ENCODE measurements at places on chromosomes 11 and 22.

- no peak for DNase-seq
Observed at GRCh38 chr22:42813501-42813900, 43.6 kb downstream of the ARFGAP3 start.

- DNase-seq: no peak
Observed at GRCh38 chr22:44802071-44802700, 49.8 kb downstream of the ARHGAP8 start.

DNA sequence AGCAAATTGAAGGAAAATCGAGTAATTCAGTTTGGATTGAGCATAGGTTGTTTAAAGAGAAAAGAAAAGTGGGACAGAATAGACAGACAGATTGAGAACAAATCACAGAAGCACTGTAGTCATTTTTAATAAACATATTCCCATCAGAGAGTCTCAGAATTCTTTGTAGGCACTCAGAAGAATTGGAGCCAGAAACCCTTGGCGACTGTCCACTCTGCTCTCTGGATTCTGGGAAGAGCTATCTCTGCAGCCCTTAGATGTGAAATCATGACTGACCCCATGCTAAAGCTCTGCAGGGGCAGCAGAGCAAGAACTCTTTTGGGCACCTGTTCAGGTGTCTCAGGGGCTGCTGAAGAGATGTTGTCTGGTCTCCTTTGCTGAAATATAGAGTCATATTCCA is 223.7 kb upstream of the KIRREL3 start:
- DNase-seq: no peak

- peak; percentile 85 for DNase-seq
Observed at GRCh38 chr11:93089474-93090102, 108.2 kb downstream of the SLC36A4 start.

- DNase-seq: peak; percentile 55
Observed at GRCh38 chr11:128757235-128757711, 63.4 kb downstream of the FLI1 start.

DNA sequence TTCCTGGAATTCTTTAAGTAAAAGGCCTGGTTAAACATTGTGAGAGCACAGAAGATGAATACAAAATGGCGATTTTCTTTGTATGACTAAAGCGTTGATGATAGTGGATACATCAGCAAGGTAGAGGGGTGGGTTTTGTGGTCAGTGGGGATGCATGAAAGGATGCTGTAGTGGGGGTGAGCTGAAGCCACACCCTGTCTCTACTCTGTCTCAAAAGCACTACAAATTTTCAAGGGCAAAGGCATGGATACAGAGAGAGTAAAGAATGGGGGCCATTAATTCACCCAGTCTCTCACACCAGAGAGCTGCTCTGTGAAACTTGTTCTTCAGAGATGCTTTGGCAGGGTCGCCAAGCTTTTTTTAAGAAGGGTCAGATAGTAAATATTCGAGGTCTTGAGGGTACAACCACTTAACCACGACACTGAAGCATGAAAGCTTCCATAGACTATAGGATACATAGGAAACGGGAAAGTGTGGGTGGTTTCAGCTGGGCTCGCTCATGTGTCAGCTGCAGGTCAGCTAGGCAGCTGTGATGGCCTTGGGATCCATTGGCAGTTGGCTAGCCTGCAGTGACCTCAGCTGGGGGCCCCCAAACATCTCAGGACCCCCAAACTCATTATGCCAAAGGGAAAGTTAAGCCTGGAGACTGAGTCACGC is 8.3 kb downstream of the TMEM138 start:
- DNase-seq: no peak

DNA sequence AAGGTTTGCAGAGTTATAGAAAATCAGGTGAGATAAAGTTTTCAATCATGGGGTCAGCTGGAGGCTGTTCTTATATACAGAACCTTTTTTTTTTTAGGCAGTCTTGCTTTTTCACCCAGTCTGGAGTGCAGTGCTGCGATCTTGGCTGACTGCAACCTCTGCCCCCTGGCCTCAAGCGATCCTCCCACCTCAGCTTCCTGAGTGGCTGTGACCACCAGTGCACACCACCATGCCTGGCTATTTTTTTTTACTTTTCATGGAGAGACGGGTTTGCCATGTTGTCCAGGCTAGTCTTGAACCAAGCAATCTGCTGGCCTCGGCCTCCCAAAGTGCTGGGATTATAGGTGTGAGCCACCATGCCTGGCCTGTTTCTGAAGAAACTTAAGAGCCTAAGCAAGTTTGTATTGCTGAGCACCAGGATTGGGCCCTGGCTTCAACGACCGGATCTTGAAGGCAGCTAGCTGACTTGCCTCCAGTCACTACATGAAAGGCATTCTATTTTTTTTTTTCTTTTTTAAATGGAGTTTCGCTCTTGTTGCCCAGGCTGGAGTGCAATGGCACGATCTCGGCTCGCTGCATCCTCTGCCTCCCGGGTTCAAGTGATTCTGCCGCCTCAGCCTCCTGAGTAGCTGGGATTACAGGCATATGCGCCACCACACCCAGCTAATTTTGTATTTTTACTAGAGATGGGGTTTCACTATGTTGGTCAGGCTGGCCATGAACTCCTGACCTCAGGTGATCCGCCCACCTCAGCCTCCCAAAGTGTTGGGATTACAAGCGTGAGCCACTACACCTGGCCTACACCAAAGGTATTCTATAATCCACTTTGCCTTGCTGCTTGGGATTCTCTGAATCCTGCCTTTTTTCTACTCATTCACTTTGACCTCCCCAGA is 7.6 kb downstream of the XBP1 start:
- DNase-seq: no peak

- DNase-seq: no peak
Observed at GRCh38 chr11:130581646-130582045, 133.2 kb downstream of the ADAMTS15 start.

DNA sequence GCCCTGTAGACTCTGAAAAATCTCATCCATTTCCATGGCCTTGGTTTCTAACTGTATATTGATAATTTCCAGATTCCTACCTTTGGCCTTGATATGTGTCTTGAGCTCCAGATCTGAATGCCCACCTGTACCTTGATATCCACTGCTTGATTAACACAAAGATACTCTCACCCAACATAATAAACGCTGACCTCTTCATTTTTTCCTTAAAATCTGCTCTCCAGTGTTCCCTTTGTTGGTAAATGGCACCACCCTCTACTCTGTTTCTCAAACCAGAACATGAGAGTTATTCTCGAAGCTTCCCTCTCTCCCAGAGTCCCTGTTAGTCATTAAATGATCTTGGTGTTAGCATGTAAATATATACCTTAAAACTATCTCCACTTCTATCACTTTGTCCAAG is 13.4 kb downstream of the TUG1 start:
- no peak for DNase-seq

DNA sequence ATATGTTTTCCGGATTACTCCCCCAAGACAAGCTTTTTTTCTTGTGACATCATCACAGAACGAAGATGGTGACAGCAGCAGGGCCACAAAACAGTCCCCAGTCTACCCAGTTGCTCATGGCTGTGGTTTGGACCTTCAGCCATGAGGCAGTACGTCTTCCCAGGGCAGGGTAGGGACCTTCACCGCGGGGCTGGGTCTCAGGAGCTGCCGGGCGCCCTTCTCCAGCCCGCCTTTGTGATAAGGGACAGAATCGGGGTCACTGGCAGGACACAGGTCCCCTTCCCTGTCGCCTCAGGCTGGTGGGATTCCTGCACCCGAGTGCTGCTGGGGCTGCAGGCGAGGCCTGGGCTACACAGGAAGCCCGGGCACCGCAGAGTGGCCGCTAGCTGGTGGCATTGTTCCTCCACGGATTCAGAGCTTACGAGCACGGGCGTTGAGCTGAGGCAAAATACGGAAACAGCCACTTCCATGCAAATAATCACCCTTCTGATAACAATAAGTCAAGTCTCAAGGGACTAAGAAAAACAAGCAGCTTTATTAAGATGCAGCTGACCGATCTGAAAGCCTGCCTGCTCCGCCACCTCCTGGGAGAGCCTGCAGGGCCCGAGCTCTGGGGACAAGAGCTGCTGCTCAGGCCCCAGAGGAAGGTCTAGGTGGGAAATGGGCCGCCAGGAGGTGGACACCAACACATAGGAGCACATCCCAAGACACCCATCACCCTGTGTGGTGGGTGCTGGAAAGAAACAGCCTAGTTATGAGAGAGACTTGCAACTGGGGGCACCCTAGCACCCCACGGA is 12.3 kb downstream of the TBX1 start:
- DNase-seq: no peak

- DNase-seq: peak; percentile 31
Observed at GRCh38 chr11:86802601-86803051, 2.3 kb downstream of the PRSS23 start.

GRCh38 chr11:74418509-74418895 is 20.3 kb upstream of the PGM2L1 start:
- DNase-seq: no peak

DNA sequence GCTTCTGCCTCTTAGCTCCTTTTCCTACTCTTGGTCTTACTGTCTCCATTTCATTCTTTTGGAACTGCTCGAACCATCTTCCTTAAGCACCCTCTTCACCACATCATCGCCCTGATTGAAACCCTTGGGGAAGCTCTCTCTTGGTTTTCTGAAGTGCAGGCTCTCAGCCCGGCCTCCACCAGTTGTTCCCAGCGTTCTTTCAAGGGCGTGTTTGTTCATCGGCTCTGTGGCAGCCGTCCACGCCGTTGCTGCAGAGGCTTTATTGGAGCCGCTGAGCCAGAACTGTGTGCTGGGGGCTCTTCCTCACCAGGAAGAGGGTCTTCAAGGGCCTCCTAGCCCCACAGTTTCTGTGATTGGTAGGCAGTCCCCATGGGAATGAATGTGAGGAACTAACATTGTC is 214.1 kb downstream of the TBC1D22A start:
- no peak for DNase-seq

GRCh38 chr11:109514313-109515018 is 92.5 kb downstream of the C11orf87 start:
- no peak for DNase-seq

- no peak for DNase-seq
Observed at GRCh38 chr11:26983645-26984044, 10.3 kb upstream of the FIBIN start.

GRCh38 chr22:42439821-42440674 is 7.8 kb upstream of the NFAM1 start:
- DNase-seq: peak; percentile 38

- no peak for DNase-seq
Observed at GRCh38 chr11:92057849-92058442, 166.7 kb upstream of the FAT3 start.

DNA sequence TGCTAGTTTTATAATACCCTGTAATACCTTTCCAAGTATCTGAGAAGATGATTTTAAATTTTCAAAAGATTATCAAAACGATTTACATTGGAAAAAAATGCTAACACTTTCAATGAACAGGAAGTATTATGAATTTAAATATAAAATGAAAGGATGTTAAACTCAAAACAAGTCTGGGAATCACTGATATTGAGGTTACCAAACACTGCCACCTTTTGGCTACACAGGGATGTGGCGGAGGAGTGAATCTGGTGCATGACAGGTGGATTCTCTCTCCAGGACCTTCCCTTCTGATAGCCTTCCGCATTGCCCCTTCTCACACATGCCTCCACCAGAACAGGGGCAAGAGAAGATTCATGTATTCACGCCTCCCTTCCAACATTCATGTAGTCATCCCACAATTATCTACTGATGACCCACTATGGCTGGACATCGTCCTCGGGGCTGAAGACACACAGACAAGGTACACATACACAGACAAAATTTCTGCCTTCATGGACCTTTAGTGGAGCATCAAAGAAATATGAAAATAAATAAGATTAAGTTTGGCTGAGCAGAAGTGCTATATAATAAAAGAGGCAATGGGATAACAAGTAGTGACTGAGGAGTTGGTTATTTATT is 34.7 kb downstream of the ATG16L2 start:
- no peak for DNase-seq

GRCh38 chr11:12243911-12244550 is 133.3 kb upstream of the PARVA start:
- DNase-seq: peak; percentile 79

DNA sequence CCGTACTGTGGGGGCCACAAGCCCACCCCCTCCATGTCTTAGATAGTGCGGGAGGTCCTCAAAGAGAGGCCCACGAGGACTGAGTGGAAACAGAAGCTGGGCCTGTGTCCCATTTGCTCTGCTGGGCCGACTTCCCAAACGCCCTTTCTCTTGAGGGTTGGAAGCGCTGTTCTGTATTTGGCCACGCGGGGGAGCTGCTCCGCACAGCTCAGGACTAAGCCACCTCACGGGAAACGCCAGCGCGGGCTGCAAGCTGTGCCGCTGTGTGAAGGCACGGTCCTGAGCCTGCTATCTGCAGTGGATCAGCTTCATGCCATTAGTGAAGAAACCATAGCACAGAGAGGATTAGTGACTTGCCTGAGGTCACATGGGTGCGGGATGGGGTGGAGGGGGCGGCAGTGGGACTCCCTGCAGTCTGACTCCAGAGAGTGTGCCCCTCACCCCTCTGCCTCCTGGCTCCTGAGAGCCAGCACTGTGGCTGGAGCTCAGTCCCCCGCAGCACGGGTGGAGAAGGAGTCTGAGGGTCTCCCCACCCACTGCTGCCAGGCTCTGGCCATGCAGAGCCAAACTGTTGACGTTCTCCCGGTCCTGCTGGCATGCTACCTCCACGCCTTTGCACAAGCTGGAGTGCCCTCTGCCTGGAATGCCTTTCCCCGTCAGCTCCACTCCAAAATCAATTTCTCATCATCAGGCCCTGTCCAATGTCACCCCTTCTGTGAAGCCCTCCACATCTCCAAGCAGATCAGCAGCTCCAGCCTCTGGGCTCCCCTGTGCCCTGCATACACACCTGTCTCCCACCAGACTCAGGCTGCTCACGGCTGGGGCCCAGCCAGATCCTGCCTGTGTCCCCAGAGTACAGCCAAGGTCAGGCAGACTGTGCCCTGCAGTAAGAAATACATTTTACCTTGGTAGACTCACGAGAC is 51.5 kb upstream of the LRRC32 start:
- peak; percentile 91 for DNase-seq

DNA sequence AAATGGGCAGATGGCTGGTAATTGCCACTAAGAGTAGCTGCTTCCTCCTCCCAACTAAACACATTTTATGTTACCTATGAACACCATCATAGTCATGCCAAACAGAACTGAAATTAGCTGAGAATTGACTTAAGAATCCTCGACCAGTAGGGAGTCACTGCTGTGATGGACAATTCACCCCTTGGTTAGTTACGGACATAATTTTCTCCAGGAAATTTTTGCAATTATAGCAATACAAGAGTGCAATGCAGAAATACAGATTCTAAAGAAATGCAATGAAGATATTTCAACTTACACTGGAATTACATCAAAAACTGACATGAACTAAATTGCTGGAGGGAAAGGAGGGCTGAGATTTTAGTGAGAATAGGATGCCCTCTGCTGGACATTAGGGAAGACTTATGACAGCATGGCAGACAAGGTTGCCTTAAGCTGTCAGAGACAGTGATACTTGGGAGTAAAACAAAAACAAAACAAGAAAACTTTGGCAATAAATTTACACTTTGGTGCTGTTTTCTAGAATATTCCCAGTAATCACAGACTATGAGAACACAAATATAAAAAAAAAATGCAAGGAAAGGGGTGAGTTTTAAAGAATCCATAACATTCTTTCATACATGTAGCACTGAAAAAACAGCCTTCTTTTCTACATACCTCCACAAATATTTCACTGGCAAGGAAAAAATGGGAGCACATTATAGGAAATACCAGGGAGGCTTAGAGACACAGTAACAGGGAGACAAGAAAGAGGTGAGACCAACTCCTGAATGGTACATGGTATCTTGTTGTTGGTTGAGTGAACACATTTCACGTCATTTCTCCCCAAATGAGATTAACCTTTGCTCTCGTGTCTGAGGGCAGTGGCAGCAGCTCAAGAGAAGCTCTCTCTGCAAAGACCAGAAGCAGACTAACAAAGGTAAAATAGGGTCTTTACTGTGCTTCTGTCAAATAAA is 11.2 kb upstream of the PPP2R1B start:
- DNase-seq: peak; percentile 92

GRCh38 chr11:134414766-134415765 is 3.0 kb upstream of the B3GAT1 start:
- DNase-seq: peak; percentile 72

GRCh38 chr11:126082251-126083109 is 19.8 kb upstream of the CDON start:
- peak; percentile 79 for DNase-seq

All from Ammon's horn (tissue), 1 donor.